Mesothelial cell of epicardium (in vitro differentiated cells): ENCODE measurements at places on chromosomes 5 and 9.

DNA sequence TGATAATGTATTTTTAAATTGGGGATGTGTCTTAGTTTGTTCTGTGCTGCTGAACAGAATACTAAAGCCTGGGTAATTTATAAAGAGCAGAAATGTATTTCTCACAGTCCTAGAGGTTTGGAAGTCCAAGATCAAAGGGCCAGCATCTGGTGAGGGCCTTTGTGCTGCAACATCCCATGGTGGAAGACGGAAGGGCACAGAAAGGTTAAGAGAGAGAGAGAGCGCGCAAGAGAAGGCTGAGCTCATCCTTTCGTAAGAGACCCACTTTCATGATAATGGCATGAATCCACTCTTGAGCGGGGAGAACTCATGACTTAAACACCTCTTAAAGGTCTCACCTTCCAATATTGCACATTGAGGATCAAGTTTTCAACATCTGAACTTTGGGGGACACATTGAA, 79.1 kb upstream of the GOLM1 start:
- H3K36me3 ChIP-seq: no peaks in the 10 kb centered on the region
- H3K27ac ChIP-seq: no peak overlapping the region
- H3K4me3 ChIP-seq: no peak overlapping the region
- H3K27me3 ChIP-seq: no peaks in the 10 kb centered on the region
- peaks cover 4% of the 10 kb centered on the region for H3K4me1 ChIP-seq

GRCh38 chr5:108528655-108529054, 146.8 kb upstream of the FBXL17 start:
- no peak overlapping the region for H3K4me3 ChIP-seq
- no peak for DNase-seq
- H3K4me1 ChIP-seq: peaks cover 17% of the 10 kb centered on the region
- peaks cover 15% of the 10 kb centered on the region for H3K36me3 ChIP-seq
- peaks cover 16% of the 10 kb centered on the region for H3K27me3 ChIP-seq

DNA sequence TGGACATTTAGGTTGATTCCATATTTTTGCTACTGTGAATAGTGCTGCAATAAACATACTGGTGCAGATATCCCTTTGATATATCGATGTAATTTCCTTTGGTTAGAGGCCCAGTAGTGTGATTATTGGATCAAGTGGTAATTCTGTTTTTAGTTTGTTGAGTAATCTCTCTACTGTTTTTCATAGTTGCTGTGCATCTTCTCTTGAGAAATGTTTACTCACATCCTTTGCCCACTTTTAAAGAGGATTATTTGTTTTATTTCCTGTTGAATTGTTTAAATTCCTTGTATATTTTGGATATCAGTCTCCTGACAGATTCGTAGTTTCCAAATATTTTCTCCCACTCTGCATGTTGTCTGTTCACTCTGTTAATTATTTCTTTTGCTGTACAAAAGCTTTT, 352.6 kb upstream of the TARS1 start:
- no peaks in the 10 kb centered on the region for H3K36me3 ChIP-seq
- H3K4me3 ChIP-seq: no peak overlapping the region
- no peaks in the 10 kb centered on the region for H3K4me1 ChIP-seq
- DNase-seq: no peak

DNA sequence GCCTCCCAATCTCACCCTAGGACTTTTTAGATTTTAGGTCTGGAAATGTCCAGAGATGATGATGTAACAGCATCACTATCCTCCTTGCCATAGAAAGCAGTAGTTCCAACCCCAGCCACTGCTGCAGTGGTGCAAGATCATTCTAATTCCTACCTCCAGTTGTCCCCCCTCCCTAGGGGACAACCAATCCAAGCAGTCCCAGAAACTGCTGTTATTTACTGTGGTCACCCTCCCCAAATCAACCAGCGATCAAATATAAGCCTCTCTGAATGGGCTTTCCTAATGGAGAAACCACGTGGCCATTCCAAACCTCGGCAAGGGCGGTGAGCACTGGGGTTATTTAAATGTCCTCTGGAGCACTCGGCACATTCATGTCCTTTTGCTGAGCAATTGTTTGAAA, 159.8 kb downstream of the SLF1 start:
- no peaks in the 10 kb centered on the region for H3K36me3 ChIP-seq
- no peak overlapping the region for H3K27ac ChIP-seq
- peaks cover 13% of the 10 kb centered on the region for H3K27me3 ChIP-seq
- H3K4me3 ChIP-seq: no peak overlapping the region
- H3K4me1 ChIP-seq: peaks cover 25% of the 10 kb centered on the region
- DNase-seq: no peak

- H3K4me3 ChIP-seq: no peak overlapping the region
- no peaks in the 10 kb centered on the region for H3K36me3 ChIP-seq
- peaks cover 22% of the 10 kb centered on the region for H3K27me3 ChIP-seq
- peaks cover 6% of the 10 kb centered on the region for H3K4me1 ChIP-seq
- no peak overlapping the region for H3K27ac ChIP-seq
- no peak for DNase-seq
Measured at GRCh38 chr9:6068983-6069382, 53.6 kb upstream of the RANBP6 start.

- H3K4me1 ChIP-seq: peaks cover 25% of the 10 kb centered on the region
- no peaks in the 10 kb centered on the region for H3K27me3 ChIP-seq
Measured at GRCh38 chr5:132840896-132841295, 10.4 kb upstream of the SHROOM1 start.

GRCh38 chr5:78331523-78332080, 28.8 kb upstream of the SCAMP1 start:
- no peaks in the 10 kb centered on the region for H3K27me3 ChIP-seq
- H3K4me3 ChIP-seq: no peak overlapping the region
- DNase-seq: no peak
- H3K4me1 ChIP-seq: peaks cover 6% of the 10 kb centered on the region

GRCh38 chr9:105389796-105390195, 58.0 kb upstream of the FSD1L start:
- H3K4me3 ChIP-seq: no peak overlapping the region
- no peak overlapping the region for H3K27ac ChIP-seq
- H3K4me1 ChIP-seq: peaks cover 4% of the 10 kb centered on the region
- no peaks in the 10 kb centered on the region for H3K27me3 ChIP-seq
- H3K36me3 ChIP-seq: peaks cover 9% of the 10 kb centered on the region
- no peak for DNase-seq

GRCh38 chr5:139696167-139696893, 48.2 kb downstream of the CXXC5 start:
- peak overlapping the region; percentile 95 for H3K27ac ChIP-seq
- no peak for DNase-seq
- H3K4me1 ChIP-seq: peaks cover 42% of the 10 kb centered on the region
- H3K36me3 ChIP-seq: no peaks in the 10 kb centered on the region
- peak overlapping the region; percentile 49 for H3K4me3 ChIP-seq

GRCh38 chr9:131810351-131811170, 70.7 kb upstream of the RAPGEF1 start:
- DNase-seq: no peak
- H3K27ac ChIP-seq: no peak overlapping the region
- peaks cover 16% of the 10 kb centered on the region for H3K4me1 ChIP-seq
- H3K4me3 ChIP-seq: no peak overlapping the region
- no peaks in the 10 kb centered on the region for H3K36me3 ChIP-seq

DNA sequence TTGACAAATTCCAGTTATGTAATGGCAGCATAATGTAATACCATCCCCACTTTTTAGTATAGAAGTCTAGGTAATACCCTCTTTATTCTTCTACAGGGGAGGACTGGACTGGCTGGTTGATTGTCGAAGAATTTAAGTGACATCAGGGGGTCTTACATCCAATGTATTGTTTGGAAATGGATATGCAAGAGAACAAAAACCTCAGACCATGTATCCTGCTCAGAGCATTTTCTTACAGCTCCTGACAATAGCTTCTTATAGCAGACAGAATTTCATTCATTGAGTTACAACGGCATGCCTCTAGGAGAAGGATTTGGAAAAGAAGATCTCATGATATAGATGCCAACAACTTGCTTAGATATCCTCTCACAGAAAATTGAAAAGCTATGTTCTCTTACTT, 2032.3 kb downstream of the EFNA5 start:
- H3K4me3 ChIP-seq: no peak overlapping the region
- peaks cover 6% of the 10 kb centered on the region for H3K36me3 ChIP-seq
- H3K27ac ChIP-seq: no peak overlapping the region
- DNase-seq: no peak

DNA sequence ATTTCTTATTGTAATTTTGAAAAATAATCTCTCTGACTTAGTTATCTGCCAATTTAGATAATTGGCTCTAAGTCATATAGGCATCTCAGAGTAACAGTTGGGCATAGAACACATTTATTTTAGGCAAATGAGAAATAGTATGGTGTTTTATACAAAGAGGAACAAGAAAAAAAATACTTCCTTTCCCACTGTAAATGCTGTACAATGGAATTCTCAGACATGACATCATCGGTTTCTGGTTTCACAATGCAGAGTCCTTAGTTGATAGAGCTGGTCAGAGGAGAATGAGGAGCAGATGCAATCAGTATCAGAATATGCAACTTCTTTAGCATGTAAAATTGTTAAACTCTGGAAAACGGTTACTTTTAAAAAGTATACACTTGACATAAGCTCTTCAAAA, 49.4 kb downstream of the PLK2 start:
- no peak overlapping the region for H3K4me3 ChIP-seq
- peaks cover 65% of the 10 kb centered on the region for H3K4me1 ChIP-seq
- no peaks in the 10 kb centered on the region for H3K27me3 ChIP-seq
- peak overlapping the region; percentile 92 for H3K27ac ChIP-seq

- H3K36me3 ChIP-seq: peaks cover 3% of the 10 kb centered on the region
- peaks cover 66% of the 10 kb centered on the region for H3K27me3 ChIP-seq
- peak; percentile 67 for DNase-seq
- H3K4me3 ChIP-seq: peak within 1 kb of the TSS; percentile 87
- peak within 1 kb of the TSS; percentile 87 for H3K27ac ChIP-seq
Measured at GRCh38 chr5:53480416-53481158, at the start of gene FST. Gene FST (plus strand): TSS chr5:53480629. CDS start chr5:53480792, 163 bp downstream.

GRCh38 chr5:75509546-75509945, 1.9 kb downstream of the CERT1 start:
- peaks cover 8% of the 10 kb centered on the region for H3K36me3 ChIP-seq
- no peak overlapping the region for H3K27ac ChIP-seq
- peak overlapping the region; percentile 98 for H3K4me3 ChIP-seq
- H3K27me3 ChIP-seq: no peaks in the 10 kb centered on the region

- H3K27me3 ChIP-seq: no peaks in the 10 kb centered on the region
- DNase-seq: no peak
- no peaks in the 10 kb centered on the region for H3K36me3 ChIP-seq
- no peak overlapping the region for H3K4me3 ChIP-seq
Measured at GRCh38 chr5:57432876-57433275, 49.7 kb downstream of the ACTBL2 start.

DNA sequence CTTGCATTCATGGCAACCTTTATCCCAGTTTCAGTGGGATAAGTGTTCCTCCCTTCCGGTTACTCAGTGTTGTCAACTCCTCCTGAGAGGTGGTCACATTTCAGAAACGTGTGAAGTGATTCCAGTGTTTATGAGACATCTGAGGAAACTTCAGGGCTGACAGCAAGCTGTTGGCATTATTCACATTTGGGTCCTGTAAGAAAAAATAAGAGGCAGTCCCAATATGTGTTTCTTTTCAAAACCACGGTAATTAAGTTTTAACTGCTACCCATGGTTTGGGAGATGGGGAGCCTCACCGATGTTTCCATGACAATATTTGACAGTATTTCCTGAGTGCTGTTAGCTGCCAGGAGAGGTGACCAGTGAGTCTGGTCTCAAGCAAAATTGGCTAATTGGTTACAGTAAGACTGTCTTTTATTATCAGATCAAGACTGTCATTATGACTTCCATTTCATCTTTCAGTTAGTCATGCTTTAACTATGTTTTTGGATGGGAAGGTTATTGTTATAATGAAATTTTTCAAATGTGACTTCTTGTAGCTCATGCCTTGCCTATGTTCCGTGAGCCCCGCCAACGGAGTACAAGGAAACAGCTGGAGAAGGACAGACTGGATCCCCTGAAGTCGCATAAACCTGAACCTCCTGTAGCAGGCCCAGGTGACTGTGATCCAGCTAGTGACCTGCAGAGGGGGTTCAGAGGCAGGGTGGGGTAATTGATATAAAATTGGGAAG, 115.3 kb downstream of the GDNF start:
- H3K4me3 ChIP-seq: no peak overlapping the region
- peaks cover 2% of the 10 kb centered on the region for H3K27me3 ChIP-seq
- H3K36me3 ChIP-seq: peaks cover 26% of the 10 kb centered on the region
- H3K27ac ChIP-seq: no peak overlapping the region
- DNase-seq: no peak

DNA sequence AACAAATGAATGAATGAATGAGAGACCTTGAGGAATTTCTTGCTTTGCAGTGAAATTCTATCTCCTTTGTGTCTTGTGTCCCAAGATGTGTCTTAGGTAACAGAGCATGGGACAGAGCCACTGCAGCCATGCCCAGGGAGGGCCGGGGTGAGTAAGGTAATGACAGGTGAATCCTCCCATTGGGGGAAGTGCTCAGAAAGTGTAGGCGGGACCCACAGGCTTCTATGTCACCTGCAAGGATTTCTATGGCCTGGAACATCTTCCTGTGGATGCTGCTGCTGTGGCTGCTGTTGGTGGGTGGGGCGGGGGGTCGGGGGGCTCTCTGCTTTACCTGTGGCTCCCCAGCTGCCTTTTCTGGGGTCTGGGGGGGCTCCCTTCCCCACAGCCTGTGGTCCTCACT, 133.6 kb upstream of the IER5L start:
- H3K27me3 ChIP-seq: no peaks in the 10 kb centered on the region
- peaks cover 3% of the 10 kb centered on the region for H3K4me1 ChIP-seq
- no peaks in the 10 kb centered on the region for H3K36me3 ChIP-seq
- H3K4me3 ChIP-seq: no peak overlapping the region
- DNase-seq: peak; percentile 14

GRCh38 chr9:113471566-113471965, 8.0 kb downstream of the RGS3 start:
- no peaks in the 10 kb centered on the region for H3K4me1 ChIP-seq
- H3K27me3 ChIP-seq: no peaks in the 10 kb centered on the region
- no peak for DNase-seq
- no peak overlapping the region for H3K27ac ChIP-seq
- H3K36me3 ChIP-seq: peaks cover 9% of the 10 kb centered on the region

GRCh38 chr5:171493646-171494393, 74.4 kb downstream of the FGF18 start:
- DNase-seq: no peak
- H3K4me3 ChIP-seq: no peak overlapping the region
- H3K36me3 ChIP-seq: no peaks in the 10 kb centered on the region
- H3K4me1 ChIP-seq: peaks cover 25% of the 10 kb centered on the region

DNA sequence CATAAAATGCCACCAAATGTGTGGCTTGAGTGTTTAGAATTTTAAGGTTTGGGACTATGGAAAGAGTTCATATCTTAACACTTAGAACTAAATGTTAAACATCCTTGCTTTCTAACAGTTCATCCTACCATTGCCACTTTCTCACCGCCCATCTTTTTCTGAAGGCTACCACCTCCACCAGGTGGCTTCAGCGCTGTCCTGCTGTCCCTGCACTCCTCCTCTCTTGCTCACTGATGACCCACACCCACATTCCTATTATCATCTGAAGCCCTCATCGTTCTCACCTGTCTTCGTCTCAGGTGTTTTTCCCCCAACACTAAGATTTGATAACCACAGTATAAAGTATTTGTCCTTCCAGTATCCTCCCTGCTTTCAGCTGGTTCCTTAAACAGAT, 7.4 kb downstream of the MEGF10 start:
- no peak overlapping the region for H3K4me3 ChIP-seq
- no peaks in the 10 kb centered on the region for H3K36me3 ChIP-seq
- H3K27me3 ChIP-seq: peaks cover 50% of the 10 kb centered on the region
- no peak for DNase-seq
- no peak overlapping the region for H3K27ac ChIP-seq

- H3K36me3 ChIP-seq: peaks cover under 1% of the 10 kb centered on the region
- H3K4me1 ChIP-seq: peaks cover 42% of the 10 kb centered on the region
- H3K27ac ChIP-seq: no peak overlapping the region
- H3K4me3 ChIP-seq: no peak overlapping the region
- no peaks in the 10 kb centered on the region for H3K27me3 ChIP-seq
- DNase-seq: no peak
Measured at GRCh38 chr5:75337366-75338021, 474 bp downstream of the HMGCR start.

- peaks cover 12% of the 10 kb centered on the region for H3K36me3 ChIP-seq
- H3K4me3 ChIP-seq: no peak overlapping the region
- no peaks in the 10 kb centered on the region for H3K27me3 ChIP-seq
Measured at GRCh38 chr9:112439825-112440224, 46.8 kb upstream of the KIAA1958 start.
